Activated CD8-positive, alpha-beta memory T cell treated with anti-CD3 and anti-CD28 coated beads, Interleukin-2, amount 10 ng/mL, durations not matched to agents 7 days and 5 days (primary cell): ENCODE measurements at places on chromosomes 6 and 20. TPM values are rescaled to one million over a fixed set of nuclear protein-coding genes. Genes with fewer than 3 reads are reported as not detected.

DNA sequence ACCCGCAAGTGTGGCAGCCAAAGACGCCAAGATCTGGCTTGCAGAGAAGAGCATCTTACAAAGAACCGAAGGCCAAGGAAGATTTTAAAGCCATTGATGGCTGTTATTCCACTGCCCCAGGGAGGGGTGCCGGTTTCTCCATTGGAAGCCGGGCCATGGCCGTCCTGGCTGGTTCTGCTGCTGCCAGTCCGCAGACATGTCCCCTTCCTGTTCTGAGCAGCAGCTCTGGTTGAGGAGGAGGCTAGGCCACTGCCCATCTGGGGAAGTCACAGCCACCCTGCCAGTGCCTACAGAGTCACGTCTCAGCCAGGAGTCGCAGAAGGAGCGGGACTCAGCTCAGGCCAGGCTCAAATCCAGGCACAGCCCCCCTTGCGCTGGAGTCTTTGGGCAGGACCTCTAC lies 42.6 kb upstream of the MRGBP start:
- H3K27ac ChIP-seq = no peak overlapping the region
- no peak overlapping the region for H3K4me3 ChIP-seq
- H3K27me3 ChIP-seq = peaks cover 51% of the 10 kb centered on the region
- no peak for DNase-seq

DNA sequence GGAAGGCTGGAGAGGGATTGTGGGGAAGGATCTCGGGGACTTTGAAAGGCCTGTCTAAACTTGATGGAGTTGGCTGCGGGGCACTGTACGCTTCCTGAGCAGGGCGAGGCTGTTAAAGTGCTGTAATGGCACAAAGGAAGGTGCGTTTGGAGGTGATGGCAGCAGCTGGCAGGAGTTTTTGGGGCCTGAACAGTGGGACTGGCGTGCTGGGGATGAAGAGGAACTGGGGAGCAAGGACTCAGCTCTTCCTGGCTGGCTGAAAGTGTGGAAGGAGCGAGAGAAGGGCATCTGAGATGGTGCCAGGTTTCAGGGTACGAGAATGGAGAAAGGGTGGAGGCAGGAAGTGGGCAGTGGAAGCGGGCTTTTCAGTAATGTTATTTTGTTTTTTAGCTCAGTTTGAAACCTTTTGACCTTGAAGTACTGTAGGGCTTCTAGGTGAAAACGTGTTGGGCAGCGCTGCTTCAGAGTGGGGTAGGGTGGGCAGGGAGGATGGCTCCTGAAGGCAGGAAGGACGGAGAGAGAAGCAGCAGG lies 8.0 kb downstream of the TMEM181 start:
- DNase-seq = peak; percentile 53
- peak overlapping the region; percentile 23 for H3K4me3 ChIP-seq
- peak overlapping the region; percentile 84 for H3K27ac ChIP-seq
- peaks cover 76% of the 10 kb centered on the region for H3K4me1 ChIP-seq

GRCh38 chr20:44001667-44002596 lies 87.3 kb downstream of the TOX2 start:
- H3K27me3 ChIP-seq = peaks cover 71% of the 10 kb centered on the region
- peaks cover 10% of the 10 kb centered on the region for H3K4me1 ChIP-seq
- DNase-seq = peak; percentile 31
- no peak overlapping the region for H3K27ac ChIP-seq
- H3K36me3 ChIP-seq = peaks cover 6% of the 10 kb centered on the region
- H3K4me3 ChIP-seq = no peak overlapping the region

DNA sequence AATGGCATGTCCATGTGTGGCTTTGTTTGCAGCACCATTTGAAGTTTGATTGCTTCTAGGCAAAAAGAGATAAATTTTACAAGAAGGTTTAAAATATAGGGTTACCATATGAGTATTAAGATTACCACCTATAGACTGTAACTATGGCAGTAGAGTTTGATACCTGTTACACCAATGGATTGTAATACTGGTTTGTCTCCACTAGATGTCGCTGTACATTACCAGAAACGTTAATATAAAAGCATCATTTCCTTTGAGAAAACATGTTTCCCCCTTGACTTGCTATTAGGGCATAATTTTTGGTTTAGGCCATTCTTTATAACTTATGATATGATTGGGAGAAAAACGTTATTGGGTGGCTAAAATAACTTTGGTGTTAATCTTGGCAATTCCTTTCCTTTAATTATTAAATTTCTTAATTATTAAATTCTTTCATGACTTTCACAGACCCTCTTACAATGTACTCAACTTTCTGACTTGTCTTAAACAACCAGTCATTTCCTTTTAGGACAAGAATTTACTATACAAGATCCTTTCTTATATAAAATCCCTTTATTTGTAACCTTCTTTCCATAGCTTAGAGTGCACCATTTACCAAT lies 42.8 kb downstream of the HLA-DPB1 start:
- H3K4me3 ChIP-seq = no peak overlapping the region
- H3K27ac ChIP-seq = no peak overlapping the region
- peaks cover 74% of the 10 kb centered on the region for H3K27me3 ChIP-seq
- H3K36me3 ChIP-seq = no peaks in the 10 kb centered on the region

KIF3B gene
- total RNA-seq = 26.0 TPM

DNA sequence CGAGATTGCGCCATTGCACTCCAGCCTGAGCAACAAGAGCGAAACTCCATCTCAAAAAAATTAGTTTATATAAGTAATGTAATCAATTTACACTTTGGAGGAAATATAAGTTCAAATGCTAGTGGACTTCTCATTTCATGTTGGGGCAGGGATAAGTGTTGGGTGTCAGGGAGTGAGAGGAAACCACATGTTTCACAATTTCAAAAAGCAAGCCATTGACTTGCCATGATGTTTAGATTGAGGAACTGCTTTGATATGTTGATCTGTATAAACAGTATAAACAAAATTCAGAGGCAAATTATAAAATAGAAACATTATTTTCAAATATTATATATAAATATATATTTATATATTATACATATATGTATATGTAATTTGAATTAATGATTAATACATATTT lies 42.7 kb downstream of the FILIP1 start:
- DNase-seq = no peak
- peaks cover 26% of the 10 kb centered on the region for H3K27me3 ChIP-seq
- peaks cover 4% of the 10 kb centered on the region for H3K4me1 ChIP-seq
- no peak overlapping the region for H3K4me3 ChIP-seq

- H3K36me3 ChIP-seq = no peaks in the 10 kb centered on the region
- DNase-seq = no peak
- no peak overlapping the region for H3K4me3 ChIP-seq
- H3K27ac ChIP-seq = no peak overlapping the region
- H3K27me3 ChIP-seq = peaks cover 2% of the 10 kb centered on the region
Measured at GRCh38 chr6:125477156-125477555, 175.4 kb upstream of the HDDC2 start.
